Fibroblast of upper back skin (primary cell): ENCODE measurements at places on chromosomes 4 and X.

DNA sequence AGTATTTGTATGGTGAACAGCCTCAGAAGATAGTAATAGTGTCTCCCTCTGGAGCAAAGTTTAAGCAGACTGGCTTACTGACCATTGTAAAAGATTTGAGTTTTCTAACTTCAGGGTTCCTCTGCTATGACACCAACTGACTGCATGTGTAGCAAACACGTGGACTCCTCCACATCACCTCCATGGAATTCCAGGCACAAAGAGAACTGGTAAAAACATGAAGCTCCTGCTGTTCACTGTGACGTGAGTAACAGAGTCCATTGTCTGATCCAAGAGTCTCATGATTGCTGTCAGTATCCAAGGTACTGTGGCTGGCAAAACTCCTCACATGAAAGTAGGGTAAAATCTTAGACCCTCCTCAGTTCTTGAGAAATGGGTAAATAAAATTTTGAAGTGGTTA, 107.6 kb upstream of the FAM9B start:
- peak; percentile 64 for DNase-seq

DNA sequence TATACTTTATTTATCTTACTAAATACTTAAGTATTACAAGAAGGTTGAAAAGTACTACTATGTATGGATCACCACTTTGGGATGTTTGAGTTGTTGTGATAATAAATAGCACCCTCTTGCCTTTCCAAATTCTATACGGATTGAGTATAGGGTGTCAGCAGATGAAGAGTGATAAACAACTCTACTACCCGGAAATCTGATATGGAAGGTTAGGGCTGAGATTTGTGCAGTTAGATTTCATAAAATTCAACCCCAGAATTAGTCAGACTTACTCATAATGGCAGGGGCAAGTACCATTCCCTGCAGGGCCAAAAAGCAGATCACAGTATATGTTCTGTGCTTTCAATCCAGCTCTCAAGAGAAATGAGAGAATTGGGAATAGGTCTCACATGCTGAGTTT, 1008.9 kb upstream of the PCDH7 start:
- DNase-seq = peak; percentile 9

DNA sequence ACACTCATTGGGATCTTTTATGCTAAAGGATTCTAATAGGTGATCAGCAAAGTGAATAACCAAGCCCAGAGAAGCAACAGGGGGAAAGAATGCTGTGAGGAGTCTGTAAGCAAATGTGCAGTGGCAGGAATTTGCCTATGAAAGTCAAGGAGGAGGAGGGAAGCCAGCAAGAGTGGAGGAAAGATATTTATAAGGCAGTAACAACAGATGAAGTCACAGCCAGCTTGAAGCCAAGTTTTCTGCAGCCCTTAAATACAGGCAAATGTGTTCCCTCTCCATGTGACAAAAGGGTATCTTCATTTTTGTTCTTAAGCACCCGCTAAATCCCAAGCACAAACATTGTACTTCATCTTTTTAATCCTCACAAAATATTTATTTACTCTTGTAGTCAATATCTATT, 275.0 kb upstream of the CLNK start:
- DNase-seq = peak; percentile 17

GRCh38 chr4:124783847-124784246, 71.3 kb upstream of the ANKRD50 start:
- peak; percentile 30 for DNase-seq

- DNase-seq = no peak
Measured at GRCh38 chr4:126262665-126263064, 947.9 kb downstream of the FAT4 start.

- no peak for DNase-seq
Measured at GRCh38 chr4:44231006-44231405, 217.6 kb downstream of the KCTD8 start.

DNA sequence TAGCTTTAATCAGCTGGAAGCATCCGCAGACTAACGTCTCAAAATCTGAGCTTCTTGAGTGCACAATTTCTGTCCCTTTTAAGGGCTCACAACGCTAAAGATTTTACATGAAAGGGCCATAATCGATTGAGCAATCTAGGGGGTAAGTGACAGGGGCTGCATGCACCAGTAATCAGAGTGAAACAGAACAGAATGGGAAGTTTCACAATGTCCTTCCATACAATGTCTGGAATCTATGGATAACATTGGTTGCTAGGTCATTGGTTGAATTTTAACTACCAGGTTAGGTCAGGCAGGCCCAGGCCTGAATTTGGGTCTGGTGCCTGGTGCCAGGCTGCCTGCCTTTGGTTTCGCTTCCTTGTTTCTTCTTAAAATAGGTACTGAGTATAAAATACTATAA, 42.0 kb upstream of the MTMR8 start:
- no peak for DNase-seq

- DNase-seq = no peak
Measured at GRCh38 chrX:132088864-132089263, 39.0 kb downstream of the FRMD7 start.

DNA sequence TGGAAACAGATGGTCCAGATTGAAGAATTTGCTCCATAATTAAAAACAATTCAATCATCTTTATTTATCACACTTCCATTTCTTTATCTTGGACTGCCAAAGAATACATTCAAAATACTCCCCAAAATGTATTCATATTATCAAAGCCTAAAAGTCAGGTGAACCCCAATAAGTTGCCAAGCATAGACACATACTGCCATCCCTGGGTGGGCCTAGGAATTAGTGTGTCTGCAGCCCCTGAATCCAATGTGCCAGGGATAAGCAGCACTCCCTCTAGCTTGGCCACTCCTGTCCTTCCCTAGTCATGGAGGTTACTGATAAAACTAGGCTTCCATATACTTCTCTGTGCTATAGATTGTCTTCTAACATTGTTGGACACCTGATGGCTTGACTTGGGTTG, 199.9 kb downstream of the TENM3 start:
- DNase-seq = no peak

DNA sequence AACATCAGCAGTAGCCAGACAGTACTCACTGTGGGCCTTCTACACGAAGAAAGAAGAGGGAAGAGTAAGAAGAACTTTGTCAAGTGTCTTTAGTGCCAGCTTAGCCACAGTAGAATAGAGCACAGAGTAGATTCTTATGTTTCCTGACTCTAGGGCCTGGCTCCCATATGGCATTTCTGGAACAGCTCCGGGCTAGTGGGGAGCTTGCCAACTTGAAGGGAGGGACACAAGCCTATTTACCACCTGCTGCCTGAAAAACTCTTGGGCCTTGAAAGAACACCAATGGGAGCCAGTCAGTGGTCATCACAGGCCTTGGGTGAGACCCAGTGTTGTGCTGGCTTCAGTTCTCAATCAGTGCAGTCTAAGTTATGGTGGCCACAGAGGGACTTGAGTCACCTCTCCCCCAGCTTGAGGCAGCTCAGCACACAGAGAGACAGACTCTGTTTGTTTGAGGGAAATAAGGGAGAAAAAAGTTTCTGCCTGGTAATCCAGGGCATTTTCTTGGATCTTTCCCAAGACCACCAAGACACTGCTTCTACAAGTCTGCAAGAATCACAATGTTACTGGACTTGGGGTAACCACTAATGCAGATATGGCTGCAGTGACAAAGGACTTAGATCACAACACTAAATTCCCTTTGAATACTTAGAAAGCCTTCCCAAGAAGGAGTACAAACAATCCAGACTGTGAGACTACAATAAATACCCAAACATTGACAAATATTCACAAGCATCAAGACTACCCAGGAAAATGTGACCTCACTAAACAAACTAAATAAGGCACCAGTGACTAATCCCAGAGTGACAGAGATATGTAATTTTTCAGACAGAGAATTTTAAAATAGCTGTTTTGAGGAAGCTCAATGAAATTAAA, 261.0 kb upstream of the NDST3 start:
- no peak for DNase-seq

DNA sequence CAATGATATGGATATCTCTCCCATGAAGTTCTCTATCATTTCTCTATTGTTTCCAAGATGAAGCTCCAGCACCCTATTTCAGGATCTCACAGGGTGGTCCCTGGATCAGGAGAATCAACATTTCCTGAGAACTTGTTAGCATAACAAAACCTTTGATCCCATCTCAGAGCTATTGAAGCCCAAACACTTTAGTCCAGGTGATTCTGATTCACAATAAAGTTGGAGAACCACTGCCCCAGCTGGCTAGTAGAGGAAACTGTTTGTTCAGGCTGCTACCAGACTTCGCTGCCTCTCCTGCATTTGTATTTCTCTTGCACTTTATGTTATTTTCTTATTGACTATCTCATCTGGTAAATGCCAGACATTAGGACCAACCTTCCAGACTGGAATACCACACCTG, 65.4 kb downstream of the CEP44 start:
- no peak for DNase-seq

DNA sequence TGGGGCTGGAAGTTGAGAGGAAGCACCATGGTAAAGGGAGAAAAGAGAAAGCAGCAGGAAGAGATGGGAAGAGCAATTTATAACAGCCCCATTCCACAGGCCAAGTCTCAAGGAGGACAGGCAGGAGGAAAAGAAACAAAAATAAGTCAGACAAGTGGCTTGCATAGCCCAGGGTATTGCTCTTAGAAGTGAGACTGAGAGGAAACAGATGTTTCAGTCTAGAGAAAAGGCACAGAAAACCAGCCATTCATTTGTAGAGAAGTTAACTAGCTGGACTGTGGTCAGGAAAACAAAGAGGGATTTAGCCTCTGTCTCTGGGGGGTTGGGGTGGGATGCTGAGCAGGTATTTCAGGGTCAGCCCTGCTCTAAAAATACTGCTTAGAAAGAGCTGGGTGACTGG, 175.0 kb upstream of the ARHGEF9 start:
- DNase-seq = no peak

GRCh38 chr4:112073181-112073580, 72.1 kb upstream of the FAM241A start:
- DNase-seq = peak; percentile 7

DNA sequence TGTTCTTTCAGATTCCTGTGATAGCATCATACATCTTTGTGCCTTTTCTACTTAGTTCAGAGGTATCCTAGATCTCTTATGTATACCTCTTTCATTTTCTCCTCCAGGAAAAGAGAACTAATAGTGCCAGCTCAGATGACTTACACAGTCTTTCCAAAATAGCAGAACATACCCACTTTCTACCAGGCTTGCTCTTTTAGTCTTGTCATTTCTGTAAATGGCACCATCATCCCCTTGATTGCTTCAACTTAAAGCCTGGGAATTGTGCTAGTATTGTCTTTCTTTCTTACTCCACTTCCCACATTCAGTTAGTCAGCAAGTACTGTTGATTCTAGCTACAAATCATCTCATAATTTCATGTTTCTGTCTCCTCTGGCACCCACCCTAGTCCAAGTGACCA, 5.1 kb downstream of the APEX2 start:
- DNase-seq = no peak

DNA sequence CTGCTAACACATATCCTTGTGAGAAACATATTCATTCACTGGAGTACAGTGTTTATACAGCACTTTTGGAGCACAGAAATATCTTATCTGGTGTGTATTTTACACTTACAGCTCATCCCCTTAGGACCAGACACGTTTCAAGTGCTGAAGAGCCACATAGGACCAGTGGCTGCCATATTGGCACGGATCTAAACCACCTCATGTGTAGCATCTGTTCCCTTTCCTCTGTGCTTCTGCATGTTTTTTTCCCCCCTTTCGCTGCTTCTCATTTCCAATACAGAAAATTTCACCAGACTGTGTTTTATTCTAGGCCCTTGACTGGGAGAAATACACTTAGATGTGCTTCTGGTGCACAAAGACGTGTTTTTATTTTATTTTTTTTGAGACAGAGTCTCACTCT, 69.7 kb upstream of the RBMX start:
- no peak for DNase-seq

GRCh38 chr4:40421839-40422708, 86.9 kb downstream of the CHRNA9 start:
- DNase-seq = no peak

- DNase-seq = no peak
Measured at GRCh38 chr4:120858776-120859175, 63.8 kb downstream of the PRDM5 start.

GRCh38 chrX:70446380-70447350, 2.0 kb downstream of the DLG3 start:
- DNase-seq = no peak

- DNase-seq = no peak
Measured at GRCh38 chrX:87924619-87925018, 407.0 kb downstream of the KLHL4 start.

GRCh38 chr4:73343432-73343831, 60.7 kb upstream of the ALB start:
- no peak for DNase-seq
